ENCODE measurements at places on chromosomes 6 and 20.
A peak's percentile ranks its signal among the peaks of the same experiment; 100 is the strongest.

- no peak for DNase-seq
Observed at GRCh38 chr6:35214869-35215664, 1.3 kb downstream of the SCUBE3 start.

DNA sequence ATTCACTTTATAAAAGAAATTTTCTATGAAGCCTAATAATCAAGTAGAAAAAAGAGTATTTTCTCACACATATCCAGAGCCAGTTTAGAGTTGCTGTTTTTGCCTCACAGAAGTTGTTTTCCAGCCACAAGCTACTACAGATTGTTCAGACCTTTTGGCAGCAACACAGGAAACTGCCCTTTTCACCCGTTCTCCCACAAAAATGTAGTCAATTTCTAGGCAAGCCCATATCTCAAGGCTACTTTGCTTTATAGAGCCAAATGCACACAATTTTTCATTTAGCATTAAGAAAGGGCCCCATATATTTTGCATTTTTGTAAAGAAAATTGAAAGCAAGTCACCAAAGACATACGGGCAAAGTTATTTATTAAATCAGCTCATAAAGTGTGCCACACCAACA, 49.5 kb downstream of the EPB41L2 start:
- no peak for DNase-seq

GRCh38 chr20:55714736-55715135, 290.6 kb downstream of the CBLN4 start:
- no peak for DNase-seq

DNA sequence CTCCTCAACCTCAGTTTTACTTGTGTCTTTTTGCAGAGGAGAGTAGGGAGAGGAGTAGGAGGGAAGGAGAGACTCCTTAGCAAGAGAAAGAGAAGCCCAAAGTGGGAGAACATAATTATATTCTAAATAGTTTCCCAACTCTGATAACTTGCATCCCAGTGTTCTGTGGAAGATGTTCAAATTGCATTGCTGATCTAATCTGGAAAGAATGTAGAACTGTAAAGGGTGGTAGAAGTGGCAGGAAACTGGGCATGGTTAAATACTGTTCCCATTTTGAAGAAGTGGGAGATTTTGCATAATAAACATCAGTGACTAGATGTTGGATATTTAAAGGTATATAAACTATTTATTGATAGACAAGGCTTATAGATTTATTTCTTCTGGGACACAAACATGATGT, 42.6 kb upstream of the HMGN3 start:
- DNase-seq: no peak

DNA sequence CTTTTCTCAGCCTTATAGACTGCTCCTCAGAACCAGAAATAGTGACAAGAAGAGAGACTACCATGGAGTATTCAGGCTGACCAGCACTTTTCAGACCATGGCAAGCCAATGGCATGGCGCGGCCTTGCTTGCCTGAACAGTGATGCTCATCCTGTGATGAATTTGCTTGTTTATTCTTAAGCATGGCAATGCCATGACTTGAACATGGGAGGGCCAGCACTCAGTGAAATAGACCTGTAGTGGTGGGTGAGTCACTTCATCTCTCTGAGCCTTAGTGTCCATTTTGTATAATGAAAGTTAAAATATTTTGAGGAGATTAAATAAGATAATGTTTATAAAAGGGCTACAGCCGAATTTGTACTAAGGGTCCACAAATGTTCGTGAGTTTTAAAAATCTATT, 79.1 kb downstream of the LRRC1 start:
- DNase-seq: no peak

- no peak for DNase-seq
Observed at GRCh38 chr20:50563133-50563944, 53.2 kb downstream of the PTPN1 start.

DNA sequence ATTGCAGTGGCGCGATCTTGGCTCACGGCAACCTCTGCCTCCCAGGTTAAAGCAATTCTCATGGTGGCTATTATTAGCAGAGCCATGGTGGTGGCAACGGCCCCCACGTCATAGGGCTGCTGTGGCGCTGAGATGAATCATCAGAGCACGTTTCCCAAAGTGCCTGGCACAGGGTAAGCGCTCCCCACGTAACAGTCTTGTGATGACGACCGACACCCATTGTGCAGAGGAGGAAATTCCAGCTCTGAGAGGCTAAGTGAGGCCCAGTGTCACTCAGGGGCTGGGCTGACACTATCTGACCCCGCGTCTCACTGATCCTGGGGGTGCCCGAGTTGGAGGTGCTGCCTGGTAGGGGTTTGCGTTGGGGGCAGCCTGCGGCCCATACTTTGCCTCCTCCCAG, 16.2 kb downstream of the SUN5 start:
- no peak for DNase-seq

DNA sequence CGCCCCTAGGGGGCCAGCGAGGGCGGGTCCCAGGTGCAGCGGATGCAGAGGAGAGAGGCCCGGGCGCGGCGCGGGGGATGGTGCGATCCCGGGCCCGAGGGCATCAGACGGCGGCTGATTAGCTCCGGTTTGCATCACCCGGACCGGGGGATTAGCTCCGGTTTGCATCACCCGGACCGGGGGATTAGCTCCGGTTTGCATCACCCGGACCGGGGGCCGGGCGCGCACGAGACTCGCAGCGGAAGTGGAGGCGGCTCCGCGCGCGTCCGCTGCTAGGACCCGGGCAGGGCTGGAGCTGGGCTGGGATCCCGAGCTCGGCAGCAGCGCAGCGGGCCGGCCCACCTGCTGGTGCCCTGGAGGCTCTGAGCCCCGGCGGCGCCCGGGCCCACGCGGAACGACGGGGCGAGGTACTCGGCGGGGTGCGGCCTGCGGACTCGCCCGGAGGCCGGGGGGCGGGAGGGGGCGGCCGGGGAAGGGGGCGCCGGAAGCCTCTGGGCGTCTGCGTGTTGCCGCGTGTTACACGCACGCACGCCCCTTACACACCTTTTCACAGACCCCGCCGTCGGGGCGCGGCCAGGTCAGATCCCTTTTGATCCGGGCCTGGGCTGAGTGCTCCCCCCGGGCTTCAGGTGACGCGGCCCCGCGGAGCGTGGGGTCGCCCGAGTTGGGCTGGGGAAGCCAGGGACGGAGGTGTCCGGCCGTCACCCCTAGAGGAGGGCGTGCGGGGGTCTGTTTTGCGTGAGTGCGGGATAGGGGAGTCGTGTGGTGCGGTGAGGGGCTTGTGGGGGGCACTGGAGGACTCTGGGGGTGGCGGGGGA, 412 bp downstream of the TRIB3 start:
- peak; percentile 34 for DNase-seq

GRCh38 chr20:39607141-39607540, 645.0 kb downstream of the DHX35 start:
- no peak for DNase-seq
